Lower lobe of right lung (tissue), 2 donors: ENCODE measurements at places on chromosomes 1 and 21.

GRCh38 chr1:2494323-2494693 is 18.2 kb downstream of the PLCH2 start:
- no peak for DNase-seq

DNA sequence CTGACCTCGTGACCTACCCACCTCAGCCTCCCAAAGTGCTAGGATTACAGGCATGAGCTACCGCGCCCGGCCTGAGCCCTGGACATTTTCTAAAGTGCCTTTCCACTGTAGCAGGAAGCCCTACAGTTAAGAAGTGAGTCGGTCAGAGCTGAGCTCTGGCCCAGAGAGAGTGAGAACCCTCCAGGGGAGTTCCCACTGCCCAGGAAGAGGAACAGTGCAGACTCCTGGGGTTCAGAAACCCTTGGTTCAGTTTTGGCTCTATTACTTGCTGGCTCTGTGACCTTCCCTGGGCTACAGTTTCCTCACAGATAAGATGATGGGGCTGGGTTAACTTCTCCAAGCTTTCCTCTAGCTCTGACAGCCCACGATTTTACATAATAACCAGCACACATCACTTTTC is 20.9 kb downstream of the SLC9A1 start:
- DNase-seq, result no peak

GRCh38 chr1:37922767-37923550 is 23.9 kb downstream of the INPP5B start:
- DNase-seq, result no peak

- DNase-seq, result no peak
These were observed 224.6 kb downstream of the FAF1 start for GRCh38 chr1:50735443-50735842.

GRCh38 chr1:167219194-167219593 is 1.5 kb upstream of the POU2F1 start:
- no peak for DNase-seq

DNA sequence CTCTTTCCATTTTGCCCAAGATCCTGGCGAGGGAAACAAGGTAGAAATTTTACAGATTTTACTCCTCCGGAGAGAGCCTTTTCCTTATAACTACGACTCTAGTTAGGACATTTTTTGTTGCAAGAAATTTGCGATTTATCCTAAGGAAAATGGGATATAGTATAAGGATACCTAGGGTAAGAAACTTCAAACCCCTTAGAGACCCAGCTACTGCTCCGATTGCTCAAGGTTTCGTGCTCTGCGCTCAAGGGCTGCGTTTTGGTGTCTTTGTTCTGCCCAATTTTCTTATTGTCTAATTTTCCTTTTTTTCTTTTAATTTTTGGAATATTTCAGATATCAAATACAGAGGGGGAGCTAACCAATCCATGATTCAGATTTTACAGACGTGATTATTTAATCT is 1.5 kb downstream of the TTC3 start:
- no peak for DNase-seq

DNA sequence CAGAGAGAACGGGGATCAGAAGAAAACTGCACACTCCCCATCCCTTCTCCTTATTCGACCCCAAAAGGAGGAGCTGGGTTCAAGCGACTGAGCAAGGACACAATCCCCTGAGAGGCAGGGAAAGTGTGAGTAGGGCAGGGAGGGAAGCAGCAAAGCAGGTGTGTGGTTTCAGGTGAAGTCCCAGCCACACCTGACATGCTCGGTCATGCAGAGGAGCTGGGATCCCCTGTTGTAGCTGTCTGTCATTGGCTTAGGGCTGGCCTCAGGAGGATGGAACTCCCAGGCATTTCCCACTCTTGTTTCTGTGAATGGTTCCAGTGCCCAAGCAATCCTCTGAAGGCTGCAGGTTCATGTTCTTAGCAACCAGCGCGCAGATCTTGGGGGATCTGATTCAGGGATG is 150.7 kb downstream of the DSCAM start:
- DNase-seq, result no peak

DNA sequence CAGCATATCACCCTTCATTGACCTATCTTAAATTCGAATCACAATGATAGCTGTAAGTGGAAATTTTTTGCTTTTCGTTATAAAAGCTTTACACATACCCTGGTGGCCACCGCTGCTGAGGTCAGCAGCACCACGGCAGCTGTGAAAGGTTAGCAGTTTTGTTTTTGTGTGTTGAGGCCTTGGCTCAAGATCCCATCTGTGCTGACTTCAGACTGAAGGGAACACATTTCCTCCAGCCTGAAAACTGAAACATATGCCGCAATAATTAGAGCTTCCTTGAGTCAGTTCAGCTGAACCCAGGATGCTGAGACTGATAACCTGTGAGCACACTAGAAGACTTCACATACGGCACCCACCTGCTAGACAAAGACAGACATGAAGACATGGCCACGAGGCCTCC is 103.0 kb downstream of the SMYD3 start:
- DNase-seq, result no peak

- DNase-seq, result no peak
These were observed 68.8 kb upstream of the ARID1A start for GRCh38 chr1:26626994-26627393.

DNA sequence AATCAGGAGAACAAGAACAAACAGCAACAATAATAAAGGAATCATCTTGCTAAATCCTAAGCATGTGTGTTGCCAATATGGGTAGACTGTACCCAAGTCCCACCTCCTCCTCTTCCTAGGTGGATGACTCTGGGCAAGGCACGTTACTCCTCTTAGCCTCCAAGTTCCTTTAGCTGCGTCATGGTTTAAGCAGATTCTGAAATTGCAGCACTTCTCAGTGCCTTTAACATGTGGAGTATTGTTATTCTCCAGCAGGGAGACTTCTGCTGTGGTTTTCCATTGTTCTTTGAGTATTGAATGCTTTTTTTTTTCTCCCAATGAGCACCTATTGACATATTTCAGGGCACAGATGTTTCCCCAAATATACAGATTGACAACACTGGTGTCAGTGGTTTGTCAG is 15.5 kb downstream of the ARHGEF10L start:
- DNase-seq, result no peak

- DNase-seq, result no peak
These were observed 21.4 kb upstream of the NPPB start for GRCh38 chr1:11880181-11880575.

DNA sequence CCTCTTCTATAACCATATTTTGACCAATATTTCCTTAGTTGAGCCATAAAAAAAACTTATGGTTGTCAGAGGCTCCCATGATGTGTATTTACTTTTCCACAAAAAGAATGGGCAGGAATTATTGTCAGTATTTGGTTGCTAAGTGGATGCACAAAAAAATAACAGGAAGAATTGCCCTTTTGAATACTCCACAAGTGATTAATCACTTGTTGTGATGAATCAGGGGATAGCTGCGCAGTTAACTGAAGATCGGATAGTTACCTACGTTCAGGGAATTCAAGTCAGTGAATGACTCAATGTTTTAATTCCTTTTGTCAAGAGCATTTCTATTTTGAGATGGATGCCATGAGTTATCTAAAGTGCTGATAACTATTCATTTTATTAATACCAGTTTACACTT is 785.2 kb upstream of the B3GALT2 start:
- no peak for DNase-seq

- DNase-seq, result no peak
These were observed 18.3 kb downstream of the IFFO2 start for GRCh38 chr1:18938008-18938706.

GRCh38 chr1:67792741-67793458 is 40.4 kb downstream of the GNG12 start:
- DNase-seq, result no peak
